ENCODE measurements at places on chromosomes 1 and 21.

GRCh38 chr1:59664166-59664565 lies 150.6 kb upstream of the HOOK1 start:
- DNase-seq: no peak

GRCh38 chr1:153548722-153549688 lies at the start of gene S100A3:
S100A3 (minus strand) TSS chr1:153549258; CDS start chr1:153548485, 773 bp downstream.
- DNase-seq: no peak

GRCh38 chr1:228144193-228144992 lies 4.3 kb downstream of the GUK1 start:
- no peak for DNase-seq

DNA sequence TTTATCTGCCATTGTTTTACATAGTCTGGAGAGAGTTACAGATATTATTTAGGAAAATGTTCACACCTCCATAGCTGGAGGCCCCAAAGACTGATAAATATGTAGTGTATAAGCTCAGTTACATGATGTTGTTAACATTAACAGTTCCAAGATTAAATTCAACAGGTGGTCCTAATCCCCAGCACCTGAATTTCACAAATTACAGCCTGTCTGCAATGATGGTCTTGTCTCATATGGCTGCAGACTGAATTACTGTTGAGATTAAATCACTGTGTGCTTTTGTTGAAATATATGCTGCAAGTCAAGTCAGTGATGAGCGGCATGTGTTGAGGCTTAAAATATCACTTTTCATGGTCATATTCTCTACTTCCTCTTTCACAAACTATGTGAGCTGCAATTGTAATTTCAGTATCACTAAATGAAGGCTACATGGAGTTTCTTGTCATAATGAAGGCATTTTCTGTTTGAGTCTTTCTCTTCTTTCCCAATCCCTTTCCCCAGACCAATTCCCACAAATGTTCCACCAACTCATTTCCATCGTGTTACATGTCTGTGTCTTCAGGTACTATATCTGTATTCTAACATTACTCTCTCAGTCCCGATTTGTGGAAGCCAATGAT lies 4.2 kb downstream of the ST6GALNAC5 start:
- DNase-seq: peak; percentile 37

DNA sequence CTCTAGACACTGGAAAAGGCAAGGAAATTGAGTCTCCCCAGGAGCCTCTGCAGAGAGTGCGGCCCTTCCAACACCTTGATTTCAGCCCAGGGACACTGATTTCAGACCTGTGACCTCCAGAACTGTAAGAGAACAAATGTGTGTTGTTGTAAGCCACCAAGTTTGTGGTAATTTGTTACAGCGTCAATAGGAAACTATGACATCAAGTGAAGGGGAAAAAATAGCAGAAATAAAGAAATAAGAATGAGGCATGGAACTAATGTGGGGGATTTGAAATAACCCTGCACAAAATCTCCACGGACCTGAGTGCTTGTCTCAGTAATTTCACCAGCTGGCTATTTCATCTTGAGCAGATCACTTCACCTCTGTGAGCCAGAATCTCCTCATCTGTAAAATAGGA lies 227.8 kb upstream of the JUN start:
- no peak for DNase-seq

- DNase-seq: no peak
Observed at GRCh38 chr1:101130673-101131072, 105.1 kb upstream of the DPH5 start.

- peak; percentile 21 for DNase-seq
Observed at GRCh38 chr1:168719306-168720111, 9.5 kb downstream of the DPT start.

- peak; percentile 55 for DNase-seq
Observed at GRCh38 chr1:183989078-183989577, 48.4 kb downstream of the COLGALT2 start.

DNA sequence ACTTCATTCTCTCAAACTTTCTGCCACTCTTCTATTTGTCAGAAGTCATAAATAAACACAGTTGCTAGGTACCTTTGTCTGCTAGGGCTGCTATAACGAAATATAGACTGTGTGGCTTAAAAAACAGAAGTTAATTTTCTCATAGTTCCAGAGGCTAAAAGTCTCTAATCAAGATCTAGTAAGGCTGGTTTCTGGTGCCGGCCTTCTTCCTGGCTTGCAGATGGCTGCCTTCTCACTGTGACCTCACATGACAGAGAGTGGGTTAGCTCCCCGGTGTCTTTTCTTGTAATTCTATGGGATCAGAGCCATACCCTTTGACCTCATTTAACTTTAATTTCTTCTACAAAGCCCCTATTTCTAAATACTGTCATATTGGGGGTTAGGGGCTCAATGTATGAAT lies 5.9 kb downstream of the PDC start:
- no peak for DNase-seq

DNA sequence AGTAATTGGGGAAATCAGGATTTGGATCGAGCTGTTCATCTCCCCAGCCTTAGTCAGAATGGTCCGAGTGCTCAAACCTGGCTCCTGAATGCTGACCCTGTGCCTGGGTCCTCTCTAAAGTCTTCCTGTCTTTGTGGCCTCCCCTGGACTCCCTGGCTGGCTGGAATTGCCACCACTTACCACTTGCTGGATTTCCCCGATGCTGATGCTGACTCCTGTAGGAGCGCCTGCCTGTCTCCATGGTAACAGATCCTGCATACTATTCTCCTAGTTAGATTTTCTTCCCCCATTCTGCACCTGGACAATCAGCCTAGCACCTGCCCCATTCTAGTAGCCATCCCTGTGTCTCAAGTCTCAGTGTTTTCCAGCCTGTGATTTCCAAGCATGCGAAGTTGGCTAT lies 382.2 kb upstream of the ESRRG start:
- DNase-seq: no peak

DNA sequence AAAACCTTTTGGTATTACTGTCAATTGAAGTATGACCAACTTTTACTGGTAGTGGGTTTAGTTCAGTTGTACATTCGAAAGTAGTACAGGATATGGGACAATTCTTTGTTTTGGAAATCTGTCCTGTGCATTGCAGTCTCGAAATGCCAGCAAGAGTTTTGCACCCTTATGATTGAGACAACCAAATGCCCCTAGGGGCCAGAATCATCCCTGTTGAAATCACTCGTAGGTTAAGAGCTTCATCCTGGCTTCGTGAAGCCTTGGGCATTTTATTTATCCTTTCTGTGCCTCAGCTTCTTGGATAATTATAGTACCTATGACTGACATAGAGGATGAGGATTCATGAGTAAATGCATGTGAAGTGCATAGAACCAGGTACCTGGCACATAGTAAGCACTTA lies 2.4 kb upstream of the GOLT1A start:
- DNase-seq: no peak

- DNase-seq: peak; percentile 62
Observed at GRCh38 chr1:221712198-221712684, 29.6 kb downstream of the DUSP10 start.

- DNase-seq: no peak
Observed at GRCh38 chr1:11960715-11961114, 19.5 kb upstream of the MFN2 start.

GRCh38 chr1:225745273-225745672 lies 32.4 kb upstream of the SRP9 start:
- DNase-seq: no peak

DNA sequence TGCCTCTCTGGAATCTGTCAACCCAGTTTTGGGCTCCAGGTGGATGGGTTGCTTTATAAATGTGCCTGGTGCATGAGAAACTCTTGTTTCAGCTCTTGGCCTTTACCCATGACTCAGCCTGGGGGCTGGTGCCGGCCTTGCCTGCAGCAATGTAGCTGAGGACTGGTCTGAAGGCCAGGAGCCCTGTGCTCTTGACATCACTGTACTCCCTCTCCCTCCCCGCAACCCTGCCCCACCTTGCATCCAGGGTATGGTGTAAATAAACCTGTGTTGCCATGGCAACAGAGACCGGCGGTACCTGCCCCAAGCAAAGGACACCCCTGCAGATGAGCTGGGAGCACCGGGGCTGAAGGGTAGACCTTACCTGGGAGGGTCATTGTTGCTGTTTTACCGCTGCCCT lies 13.3 kb downstream of the FAM151A start:
- no peak for DNase-seq

Data from GM06990 (cell line).